Aortic smooth muscle cell (primary cell): ENCODE measurements at places on chromosomes 16 and 17. TPM values are rescaled to one million over a fixed set of nuclear protein-coding genes. Genes with fewer than 3 reads are reported as not detected.

Gene NECAB2
- 0.13 TPM in 1 of 2 replicates, not detected in the other for total RNA-seq

Gene STAC2
- total RNA-seq, result not detected in 2 replicates

Gene ABCA8
- total RNA-seq, result 106 and 202 TPM in 2 replicates

Gene OTOP3
- not detected in 2 replicates for total RNA-seq

Gene ZNF768
- total RNA-seq, result 11.9 and 12.0 TPM in 2 replicates

Gene FKBP10
- total RNA-seq, result 354 and 420 TPM in 2 replicates
